Testis (tissue), 5 donors: ENCODE measurements at places on chromosomes 11 and 22.

DNA sequence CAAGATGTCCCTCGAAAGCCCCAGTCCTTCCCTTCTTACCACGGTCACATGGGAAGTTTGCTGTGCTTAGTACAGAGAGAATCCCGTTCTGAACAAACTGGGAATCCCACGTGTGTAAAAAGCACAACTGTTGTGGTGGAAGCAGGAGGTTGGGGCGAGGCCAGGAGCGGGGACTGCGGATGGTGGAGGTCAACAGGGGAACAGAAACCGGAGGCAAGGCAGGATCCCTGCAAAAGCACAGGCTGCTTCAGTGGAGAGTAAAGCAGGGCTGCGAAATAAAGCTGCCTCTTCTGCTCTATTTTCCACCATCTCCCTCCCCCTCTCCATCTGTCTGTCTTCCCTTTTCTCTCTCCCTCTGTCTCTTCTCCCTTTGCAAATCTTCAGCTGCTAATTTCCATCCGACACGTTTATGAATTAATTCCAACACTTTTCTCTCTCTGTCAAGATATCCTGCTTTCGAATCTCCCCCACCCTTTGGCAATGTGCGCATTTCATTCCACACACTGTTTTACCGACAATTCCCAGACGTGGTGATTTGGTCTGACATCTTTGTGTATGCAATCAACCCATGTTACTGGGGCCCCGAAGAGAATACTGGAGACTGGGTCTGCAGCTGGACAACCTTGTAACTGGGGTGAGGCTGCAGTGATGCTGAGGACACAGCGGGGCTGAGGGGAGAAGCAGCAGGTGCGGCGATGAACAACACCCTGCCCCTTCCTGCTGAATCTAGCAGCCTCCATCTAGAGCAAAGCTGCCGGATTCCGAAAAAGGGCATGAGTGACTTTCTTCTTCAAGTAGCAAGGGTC, 571.8 kb downstream of the OPCML start:
- DNase-seq: no peak

- no peak for DNase-seq
These were observed 33.2 kb downstream of the SLC5A12 start for GRCh38 chr11:26688701-26689100.

GRCh38 chr22:50507421-50507990, at the start of gene LMF2:
Gene LMF2 (minus strand): TSS chr22:50507702. CDS start chr22:50507675, 27 bp downstream.
- peak; percentile 92 for DNase-seq

DNA sequence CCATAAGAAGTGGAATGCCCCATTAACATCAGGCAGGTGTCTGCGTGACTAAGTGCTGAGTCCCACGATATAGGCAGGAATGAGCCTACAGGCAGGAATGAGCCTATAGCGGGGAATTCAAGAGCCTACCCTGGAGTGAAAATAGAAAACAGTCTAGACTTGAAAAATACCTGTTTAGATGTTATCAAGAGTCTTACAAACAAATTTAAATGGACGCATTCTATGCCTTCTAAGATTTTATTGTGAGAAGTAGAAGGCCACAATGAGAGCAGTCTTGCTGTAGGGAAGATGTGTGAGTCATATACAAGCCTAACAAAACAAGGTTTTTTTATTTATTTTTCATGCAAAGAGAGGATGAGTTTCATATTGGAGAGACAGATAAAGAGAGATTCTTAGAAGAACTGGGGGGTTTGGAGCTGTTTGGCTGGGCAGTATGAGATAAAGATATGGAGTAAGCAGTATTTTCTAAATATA, 200.8 kb upstream of the ZC3H12C start:
- no peak for DNase-seq
